ENCODE measurements at places on chromosomes 2 and 18.

DNA sequence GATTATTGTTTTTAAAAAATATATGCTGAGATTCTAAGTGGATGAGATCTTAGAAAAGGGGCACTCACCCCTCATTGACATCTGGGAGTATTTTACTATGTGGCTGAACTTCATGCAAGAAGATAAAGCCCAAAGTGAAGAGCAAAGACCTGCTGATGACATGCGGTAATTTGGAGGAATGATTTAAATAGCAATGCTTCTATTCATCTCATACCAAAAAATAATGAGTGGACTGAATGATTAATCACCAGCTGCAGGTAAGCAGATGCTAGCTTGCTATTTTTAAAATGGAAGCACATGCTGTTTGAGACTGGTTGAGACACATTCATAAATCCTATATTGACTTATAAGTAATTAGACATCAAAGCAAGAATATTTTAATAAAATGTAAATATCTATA lies 12.7 kb upstream of the CDK15 start:
- DNase-seq: no peak

DNA sequence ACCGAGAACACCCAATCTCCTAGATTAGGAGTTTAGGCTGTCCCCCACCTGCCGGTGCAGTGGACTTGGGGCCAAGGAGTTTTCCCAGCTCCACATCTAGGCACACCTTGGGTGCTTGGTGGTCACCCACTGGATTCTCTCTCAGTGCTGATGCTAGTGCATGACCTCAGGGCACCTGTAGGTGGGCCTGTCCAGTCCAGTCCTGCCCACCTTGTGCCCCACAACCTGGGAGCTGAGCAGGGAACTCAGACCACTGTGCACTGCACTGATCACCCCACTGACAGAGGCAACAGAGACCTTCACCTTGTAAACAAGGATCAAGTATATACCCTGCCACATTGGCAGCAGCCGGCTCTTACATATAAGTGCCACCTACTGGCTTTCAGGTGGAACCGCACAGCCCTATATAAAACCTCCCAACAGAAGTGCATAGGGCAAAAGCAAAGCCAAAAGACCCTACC lies 12.7 kb upstream of the CDH19 start:
- DNase-seq: no peak

- DNase-seq: no peak
Observed at GRCh38 chr2:120670771-120671480, 64.7 kb upstream of the GLI2 start.

DNA sequence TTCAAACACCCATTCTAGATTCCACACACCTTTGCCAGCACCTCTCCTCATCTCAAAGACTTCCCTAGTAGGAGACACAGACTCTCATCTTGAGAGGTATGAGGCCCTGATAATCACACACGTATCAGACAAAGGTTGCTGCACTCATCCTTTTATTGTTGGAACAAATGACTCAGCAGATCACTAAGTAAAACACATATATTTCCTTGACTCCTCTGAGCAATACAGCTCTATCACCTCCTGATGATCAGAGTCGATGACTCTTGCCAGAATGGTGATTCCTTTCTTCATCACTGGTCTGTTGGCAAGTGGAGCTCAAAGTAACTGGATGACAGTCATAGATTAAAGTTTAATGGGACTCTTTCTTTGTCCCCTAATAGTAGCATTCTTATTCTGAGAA lies 1049.2 kb upstream of the ZEB2 start:
- no peak for DNase-seq

DNA sequence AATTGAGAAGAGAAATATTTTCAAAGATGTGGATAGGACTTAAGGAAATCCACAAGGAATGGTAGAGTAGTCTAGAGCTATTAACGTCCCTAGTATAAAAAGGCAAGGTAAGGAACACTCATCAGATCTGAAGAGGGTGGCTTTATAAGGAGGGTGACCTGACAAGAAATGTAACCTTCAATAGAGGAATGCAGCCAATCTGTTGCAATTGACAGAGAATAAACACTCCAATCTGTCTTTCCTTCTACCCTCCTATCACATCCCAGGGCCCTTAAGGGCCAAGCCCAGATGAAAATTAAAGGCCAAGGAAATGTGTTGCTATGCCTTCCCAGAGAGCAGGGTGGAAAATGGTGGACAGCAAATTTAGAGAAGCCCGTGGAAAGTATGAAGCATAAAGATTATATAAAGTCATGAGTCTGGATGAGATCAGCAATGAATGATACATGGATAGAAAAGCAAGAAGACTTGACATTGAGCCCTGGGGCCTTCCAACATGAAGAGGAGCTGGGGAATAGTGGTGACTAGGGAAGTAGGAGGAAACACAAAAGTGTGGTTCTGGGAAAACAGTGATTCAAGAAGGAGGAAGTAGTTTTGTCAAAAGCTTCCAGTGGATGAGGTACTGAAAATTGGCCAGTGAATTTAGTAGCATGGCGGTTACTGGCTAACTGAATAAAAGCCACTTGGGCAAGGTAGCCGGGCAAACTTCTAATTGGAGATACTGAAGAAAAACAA lies 270.6 kb upstream of the TANK start:
- no peak for DNase-seq

GRCh38 chr2:168107322-168107721 lies 140.1 kb downstream of the STK39 start:
- no peak for DNase-seq

DNA sequence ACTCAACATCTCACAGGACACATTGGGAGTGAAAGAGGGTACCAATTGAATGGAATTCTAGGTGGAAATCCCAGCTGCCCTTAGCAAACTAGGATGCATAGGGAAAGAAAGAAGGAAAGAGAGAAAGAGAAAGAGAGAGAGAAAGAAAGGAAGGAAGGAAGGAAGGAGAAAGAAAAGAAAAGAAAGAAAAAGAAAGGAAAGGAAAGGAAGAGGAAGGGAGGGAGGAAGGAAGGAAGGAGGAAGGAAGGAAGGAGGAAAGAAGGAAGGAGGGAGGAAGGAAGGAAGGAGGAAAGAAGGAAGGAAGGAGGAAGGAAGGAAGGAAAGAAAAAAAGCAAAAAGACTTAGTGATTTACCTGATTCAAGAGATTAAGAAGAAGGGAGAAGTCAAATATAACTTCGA lies 143.9 kb downstream of the SS18 start:
- no peak for DNase-seq

DNA sequence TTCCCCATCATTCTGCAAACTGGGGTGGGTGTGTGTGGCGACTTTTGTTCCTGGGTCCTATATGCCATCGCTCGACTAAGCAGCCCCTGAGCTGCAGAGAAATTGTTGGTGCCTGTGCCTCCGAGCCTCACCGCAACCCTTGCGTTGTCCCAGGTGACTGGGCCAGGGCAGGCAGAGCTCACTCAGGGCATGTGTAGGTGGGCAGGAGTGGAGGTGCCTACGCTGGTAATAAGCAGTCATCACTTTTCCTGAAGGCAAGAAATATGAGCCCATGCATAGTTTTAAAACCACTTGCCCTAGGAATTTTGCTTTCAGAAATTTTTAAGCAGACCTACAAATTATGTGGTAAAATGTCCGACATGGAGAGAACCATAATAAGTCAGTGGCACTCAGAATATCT lies 197.8 kb downstream of the SMAD7 start:
- no peak for DNase-seq

GRCh38 chr2:20282916-20283592 lies 58.1 kb upstream of the SDC1 start:
- DNase-seq: no peak

DNA sequence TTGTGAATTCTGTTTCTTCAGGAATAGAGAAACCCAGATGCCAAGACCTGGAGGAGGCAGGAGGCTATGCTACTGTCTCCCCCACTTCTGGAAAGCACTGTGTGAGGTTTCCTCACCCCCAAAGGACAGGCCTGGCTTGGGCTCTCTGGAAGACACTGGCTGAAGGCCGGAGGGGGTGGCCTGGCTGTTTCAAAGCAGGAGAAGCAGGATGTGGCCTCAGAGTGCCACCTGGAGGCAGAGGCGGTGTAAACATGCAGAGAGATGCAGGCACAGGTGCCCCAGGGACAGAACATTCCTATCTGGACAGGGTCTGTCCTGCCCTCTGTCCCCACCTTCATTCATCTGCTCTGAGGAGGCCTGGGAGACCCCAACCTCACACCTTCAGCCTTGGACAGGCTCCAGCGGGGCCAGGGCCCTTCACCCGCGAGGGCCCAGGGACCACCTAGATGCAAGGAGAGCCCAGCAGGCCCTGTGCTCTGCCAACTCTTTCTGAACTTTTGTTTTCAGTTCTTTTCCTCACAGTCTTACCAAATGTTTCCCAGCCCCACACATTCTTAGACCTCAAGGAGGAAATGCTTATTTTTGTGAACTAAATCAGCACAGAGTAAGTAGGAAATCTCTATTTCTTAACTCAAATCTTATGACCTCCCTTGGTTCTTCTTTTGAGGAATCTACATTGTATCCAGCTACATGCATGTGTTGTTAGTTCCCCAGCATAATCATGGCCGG lies 79.2 kb downstream of the LONRF2 start:
- DNase-seq: peak; percentile 80

- no peak for DNase-seq
Observed at GRCh38 chr2:64675860-64676259, 22.1 kb upstream of the SERTAD2 start.

DNA sequence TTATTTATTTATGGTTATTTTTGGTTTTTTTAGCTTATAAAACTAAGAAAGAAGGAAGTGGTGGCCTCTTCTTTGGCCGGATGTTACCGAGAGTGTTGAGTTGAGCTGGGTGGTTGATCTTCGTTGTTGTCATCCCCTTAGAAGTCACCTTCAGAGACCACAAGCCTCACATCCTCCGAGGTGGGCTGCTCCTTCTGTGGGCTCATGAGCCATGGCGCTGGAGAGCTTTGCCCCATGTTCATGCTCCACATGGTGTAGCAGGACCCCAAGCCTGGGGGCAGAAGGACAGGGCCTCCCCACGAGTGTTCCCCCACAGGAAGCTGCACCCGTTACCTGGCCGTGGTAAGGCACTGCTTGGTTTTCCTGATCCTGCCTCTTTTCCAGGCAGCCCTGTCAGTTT lies 23.4 kb downstream of the SNTG2 start:
- no peak for DNase-seq

DNA sequence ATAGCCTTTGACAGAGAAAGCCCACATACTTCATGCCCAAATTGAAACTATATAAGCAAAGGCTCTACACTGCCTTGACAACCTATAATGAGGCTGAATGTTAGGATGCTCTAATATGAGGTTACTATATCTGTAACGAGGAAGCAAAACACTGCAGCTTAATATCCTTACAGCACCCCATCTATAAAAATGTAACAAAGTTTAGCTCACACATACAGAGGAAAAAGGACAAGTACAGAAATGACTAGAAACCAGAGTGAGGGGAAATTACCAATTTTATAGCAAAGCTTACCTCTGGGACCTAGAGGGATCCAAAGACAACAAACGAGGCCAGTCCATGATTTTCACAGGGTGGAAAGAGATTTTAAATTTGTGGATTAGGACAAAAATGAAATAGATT lies 138.5 kb downstream of the COL4A4 start:
- no peak for DNase-seq

- DNase-seq: no peak
Observed at GRCh38 chr2:204824751-204825453, 279.6 kb downstream of the PARD3B start.

- no peak for DNase-seq
Observed at GRCh38 chr2:177359836-177360595, 32.6 kb upstream of the AGPS start.

GRCh38 chr2:38533180-38533579 lies 69.5 kb downstream of the HNRNPLL start:
- DNase-seq: no peak

DNA sequence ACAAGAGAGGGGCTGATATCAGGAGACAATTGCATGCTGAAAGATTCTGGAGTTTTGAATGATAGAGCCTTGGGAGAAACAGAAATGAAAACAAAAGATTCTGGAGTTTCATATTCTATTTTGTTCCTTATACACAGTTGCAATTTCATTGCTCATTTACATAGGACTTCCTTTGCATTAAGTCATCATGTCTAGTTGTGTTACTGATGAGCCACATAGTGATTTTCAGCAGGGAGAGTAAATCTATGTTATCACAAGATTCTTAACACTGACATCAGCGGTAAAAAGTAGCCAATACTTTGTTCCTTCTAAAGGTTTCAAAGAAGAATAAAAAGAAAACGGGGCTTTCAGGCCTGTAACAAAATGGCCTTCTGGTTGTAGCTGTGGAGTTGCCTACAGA lies 7.1 kb downstream of the ADAM17 start:
- no peak for DNase-seq
